Stimulated activated CD8-positive, alpha-beta memory T cell treated with anti-CD3 and anti-CD28 coated beads, Interleukin-7, amount 100 ng/mL, for 24 hours (primary cell): ENCODE measurements at places on chromosomes 1 and 21.

DNA sequence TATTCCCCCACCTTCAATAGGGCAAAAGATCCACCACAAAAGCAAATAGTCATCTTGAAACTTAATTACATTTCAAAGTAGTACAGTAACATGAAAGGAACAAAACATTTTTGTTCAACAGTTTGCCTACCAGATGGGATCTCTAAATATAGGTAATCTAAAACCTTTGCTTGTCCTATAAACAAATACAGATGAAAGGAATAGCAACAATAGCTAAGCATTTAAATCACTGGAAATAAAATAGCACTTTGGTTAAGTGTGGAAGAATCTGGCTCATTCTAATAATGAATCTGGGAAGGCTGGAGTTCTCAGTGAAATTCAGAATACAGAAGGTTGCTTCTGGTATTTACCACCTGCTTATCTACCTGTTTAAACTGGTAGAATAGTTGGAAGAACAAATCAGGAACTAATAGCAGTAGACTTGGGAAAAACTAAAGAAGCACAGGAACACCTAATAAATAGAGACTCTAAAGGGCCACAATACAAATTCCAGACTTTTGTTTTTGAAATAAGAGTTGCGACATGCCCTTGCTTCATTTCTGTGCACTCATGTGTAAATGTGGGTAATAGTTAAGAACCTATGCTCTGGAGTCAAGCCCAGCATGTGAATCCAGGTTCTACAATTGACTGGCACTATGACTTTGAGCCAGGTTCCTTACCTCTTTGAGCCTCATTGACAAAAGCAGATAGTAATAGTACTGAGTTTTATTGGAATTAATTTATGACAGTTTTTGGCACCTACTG, 2.3 kb upstream of the LYPLAL1 start:
- no peak for DNase-seq

DNA sequence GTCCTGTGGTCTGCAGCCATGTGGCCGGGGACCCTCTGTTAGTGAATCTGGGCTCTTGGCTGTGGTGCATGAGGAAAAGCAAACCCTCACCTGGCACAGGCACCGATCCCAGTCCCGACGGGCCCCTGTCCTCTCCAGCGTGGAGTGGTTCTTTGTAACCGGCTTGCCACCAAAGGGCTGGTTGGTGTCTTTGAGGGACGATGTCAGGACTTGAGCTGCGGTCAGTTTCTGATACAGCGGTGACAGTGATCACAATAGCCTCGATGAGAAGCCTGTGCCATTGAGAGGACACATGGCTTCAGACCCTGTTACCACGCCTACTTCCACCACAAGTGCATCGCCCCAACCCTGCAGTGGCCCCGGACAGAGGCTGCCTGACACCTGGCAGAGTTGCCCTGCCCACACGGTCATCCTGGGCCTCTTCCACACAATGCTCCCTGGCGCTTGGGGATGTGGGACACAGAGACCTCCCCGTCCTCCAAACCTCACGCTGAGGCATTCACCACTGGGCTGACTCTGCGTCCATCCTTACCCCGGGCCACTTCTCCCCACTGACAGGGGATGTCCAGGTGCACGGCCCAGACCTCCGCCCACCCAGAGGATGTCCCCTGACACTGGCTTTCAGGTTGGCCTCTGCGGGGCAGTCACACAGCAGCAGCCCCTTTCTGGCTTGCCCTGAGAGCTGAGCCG, 18.8 kb upstream of the ACTRT2 start:
- DNase-seq = no peak

- no peak for DNase-seq
Observed at GRCh38 chr1:4380564-4381168, 273.7 kb upstream of the AJAP1 start.

DNA sequence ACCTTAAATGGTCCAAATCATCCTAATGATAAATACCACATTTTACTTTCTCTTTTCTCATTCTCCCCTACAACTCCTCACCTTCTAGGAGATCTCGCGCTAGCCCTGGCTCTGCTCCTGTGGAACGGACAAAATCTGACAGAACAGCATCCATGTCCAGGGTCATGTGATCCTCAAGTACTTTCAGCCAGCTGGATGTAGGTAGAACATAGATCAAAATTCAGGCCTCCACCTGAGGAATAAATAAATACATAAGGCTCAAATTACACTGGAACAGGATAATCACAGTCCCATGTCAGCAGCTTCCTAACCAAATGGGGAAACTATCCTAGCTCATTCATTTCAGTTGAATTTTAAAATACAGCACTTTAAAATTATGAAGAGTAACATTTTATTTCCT, 33.2 kb downstream of the OTUD7B start:
- DNase-seq = no peak

DNA sequence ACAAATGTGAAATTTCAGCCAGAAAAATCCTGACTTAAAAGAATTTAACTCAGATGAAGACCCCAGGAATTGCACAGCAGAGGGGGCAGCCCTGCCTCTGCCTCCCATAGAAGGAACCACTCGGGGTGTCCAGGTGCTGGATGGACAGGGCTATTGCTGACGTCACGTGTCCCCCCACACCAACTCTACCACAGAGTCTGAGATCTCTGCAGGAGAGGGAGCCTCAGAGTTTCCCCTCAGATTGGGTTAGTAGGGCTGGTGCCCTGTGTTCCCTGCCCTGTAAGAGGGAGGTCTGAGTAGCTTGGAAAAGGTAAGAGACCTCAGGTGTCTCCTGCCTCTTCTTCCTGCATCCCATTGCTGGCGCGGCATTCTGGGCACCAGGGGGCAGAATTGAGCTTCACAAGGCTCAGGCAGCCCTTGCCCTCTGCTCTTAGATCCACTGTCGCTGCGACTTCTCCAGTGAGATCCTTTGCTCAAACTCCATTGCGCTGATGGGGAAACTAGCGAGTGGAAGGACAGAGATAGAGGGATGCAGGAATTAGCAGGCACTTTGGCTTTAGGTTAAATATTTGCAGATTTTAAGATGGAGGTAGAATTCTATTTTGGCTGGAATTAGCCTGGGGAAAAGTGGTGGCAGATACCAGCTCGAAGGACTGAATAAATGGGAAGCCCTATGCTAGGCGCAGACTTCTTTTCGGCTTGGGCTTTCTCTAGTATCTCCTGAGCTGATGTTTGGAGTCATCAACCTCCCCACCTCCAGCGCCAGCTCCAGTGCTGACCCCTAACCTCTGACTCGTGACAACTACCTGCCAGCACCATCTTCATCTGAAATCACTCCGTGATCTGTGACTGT, 42.8 kb upstream of the DMBX1 start:
- DNase-seq = peak; percentile 65

GRCh38 chr1:7786795-7787194, 2.7 kb downstream of the PER3 start:
- DNase-seq = no peak

- DNase-seq = no peak
Observed at GRCh38 chr1:196148367-196148970, 459.8 kb downstream of the KCNT2 start.

DNA sequence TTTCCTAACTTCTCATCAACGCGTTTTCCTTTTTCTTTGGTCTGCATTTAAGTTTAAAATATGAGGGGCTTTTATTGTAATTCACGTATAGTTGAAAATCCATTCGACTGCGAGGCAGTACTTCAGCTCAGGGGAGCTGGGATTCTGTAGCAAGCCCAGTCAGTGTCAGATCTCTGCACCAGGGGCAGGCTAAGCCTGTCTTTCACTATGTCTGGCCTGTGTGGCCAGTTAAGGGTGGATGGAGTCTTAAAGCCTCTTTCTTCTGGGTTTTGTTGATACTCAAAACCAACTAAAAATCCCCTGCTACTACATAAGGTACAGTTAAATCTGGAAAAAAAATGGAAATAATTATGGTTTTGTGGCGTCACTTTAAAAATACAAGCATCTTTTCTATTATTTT, 124.7 kb downstream of the TYW3 start:
- no peak for DNase-seq

- DNase-seq = no peak
Observed at GRCh38 chr1:113674591-113674990, 84.7 kb downstream of the PHTF1 start.

- DNase-seq = no peak
Observed at GRCh38 chr1:111599781-111600693, 19.6 kb upstream of the RAP1A start.

- DNase-seq = no peak
Observed at GRCh38 chr1:95622609-95623008, 388.6 kb downstream of the RWDD3 start.

DNA sequence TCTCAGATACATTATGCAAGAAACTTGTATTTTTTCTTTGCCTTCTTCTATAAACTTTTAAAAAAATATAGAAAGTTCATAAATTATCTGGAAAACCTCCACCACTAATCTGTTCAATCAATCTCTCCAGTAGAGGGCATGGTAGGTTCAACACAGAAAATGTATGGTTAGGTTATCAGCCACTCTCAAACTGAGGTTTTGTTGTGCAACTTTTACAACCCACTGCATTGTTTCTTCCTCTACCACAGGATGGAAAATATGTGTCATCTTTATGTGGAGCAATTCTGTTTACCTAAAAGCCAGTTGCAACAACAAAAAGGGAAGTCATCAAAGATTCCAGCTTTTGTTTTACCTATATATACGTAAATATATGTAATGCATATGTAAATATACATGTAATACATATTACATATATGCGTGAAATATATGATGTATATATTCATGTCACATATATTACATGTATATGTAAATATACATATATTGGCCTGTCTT, 3.0 kb upstream of the RGS2 start:
- no peak for DNase-seq

- no peak for DNase-seq
Observed at GRCh38 chr1:75265792-75266191, 131.6 kb downstream of the LHX8 start.

DNA sequence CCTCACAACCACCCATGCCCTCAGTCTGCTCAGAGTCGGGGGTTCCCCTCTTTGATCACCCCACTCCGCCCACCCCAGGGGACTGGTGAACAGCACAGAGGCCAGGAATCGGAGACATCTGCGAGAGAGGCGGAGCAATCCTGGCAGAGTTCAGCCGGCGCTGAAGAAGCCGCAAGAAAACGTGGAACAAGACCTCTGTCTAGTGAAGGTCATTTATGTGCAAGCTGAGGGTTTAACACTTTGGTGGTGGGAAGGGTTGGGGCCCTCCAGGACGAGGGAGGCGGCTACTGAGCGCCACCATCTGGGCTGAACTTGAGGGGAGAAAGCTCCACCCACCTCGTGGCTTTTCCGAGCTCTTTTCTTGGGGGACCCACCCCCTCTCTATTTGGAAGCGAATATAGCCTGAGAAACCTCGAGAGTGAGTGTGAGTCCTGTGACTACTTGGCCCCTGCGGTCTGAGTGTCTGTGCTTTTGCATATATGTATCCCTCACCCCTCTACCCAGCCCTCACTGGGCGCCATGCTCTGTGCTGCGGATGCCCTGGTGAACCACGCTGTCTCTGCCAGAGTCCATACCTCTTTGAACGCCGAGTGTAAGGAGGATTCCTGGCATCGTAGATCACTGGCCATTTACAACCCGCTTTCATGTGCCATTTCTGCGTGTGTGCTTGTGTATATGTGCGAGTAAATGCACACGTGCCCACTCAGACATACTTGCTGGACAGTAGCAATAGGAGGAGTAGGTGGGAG, 1.2 kb upstream of the EPHA10 start:
- DNase-seq = no peak

- no peak for DNase-seq
Observed at GRCh38 chr1:154779551-154780189, 90.4 kb downstream of the KCNN3 start.

GRCh38 chr1:58072450-58072849, 474.1 kb downstream of the OMA1 start:
- DNase-seq = no peak

DNA sequence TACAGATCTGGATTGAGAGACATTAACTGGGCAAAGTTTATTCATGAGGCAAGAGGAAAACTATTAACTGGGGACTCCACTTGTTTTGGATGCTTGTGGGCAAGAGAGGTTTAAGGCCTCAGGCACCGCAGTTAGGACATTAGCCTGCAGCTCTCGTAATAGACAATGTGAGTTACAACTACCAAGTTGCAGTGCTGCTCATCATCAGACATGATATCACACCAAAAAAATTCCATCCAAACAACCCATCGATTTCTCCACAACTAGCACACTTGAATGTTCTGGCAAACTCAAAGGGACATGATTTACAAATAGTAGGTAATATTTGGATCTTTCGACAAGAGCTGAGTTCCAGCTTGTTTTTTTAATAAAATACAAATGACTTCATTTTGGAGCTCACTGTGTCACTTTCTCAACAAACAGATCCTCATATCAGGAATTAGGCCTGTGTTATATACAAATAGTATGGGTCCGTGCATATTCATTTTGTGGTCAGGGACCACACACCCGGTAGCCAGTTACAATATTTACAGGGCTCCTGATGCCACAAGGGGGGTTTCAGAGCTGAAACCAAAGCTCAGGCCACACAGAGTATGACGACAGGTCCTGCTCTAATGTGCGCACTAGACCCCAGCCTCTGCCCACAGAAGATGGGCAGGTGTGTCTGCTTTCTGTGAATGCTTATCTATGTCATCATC, 128.0 kb downstream of the TGFBR3 start:
- DNase-seq = no peak

- no peak for DNase-seq
Observed at GRCh38 chr21:41503331-41503730, 4.6 kb downstream of the TMPRSS2 start.

DNA sequence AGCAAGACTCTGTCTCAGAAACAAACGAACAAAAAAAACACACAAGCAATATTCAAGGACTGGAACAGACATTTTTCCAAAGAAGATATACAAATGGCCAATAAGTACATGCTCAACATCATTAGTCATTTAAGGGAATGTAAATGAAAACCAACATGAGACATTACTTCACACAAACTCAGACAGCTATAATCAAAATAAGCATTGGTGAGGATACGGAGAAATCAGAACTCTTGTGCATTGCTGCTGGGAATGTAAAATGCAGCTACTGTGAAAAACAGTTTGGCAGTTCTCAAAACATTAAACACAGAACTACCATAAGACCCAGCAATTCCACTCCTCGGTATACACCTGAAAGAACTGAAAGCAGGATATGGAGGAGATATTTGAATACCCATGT, 15.4 kb downstream of the NOL9 start:
- DNase-seq = no peak

DNA sequence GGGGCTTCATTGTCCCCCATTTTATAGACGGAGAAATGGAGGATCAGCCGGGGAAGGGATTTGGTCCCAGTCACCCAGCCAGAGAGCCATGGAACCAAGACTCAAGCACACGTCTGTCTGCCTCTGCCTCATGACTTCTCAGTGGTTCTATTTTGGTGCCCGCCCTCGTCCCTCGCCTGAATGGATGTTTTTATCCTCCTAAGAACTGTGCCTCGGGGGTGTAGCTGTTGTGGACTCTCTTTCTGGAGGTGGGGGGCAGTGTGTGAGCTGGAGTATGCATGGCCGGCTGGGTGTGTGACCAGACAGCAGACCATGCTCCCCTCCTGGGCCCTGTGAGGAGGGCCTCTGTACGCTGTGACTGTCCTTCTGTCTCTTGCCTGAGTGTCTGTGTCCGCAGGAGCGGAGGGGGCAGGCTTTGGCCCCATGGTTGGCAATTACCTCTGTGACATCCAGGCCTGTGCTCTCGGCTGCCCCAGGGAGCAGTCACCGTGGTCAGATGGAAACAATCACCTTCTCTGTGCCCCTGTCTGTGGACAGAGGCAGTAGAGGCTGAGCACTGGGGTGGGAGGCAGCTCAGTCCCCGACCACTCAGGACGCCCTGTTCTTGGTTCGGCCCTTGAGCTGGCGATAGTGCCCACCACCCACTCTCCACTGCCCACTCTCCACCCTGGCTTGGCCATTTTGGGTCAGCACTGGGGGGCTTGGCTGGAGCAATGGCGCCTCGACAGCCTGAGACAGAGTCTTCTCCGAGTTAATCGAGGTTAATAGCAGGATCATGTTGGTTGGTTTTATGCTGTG, 20.4 kb downstream of the WNT4 start:
- no peak for DNase-seq

GRCh38 chr1:170351366-170351946, 180.5 kb upstream of the GORAB start:
- DNase-seq = no peak
